ENCODE measurements at places on chromosomes 6 and 20. TPM values are rescaled to one million over a fixed set of nuclear protein-coding genes. Genes with fewer than 3 reads are reported as not detected.

- H3K27me3 ChIP-seq, result no peaks in the 10 kb centered on the region
- H3K4me3 ChIP-seq, result peak overlapping the region; percentile 14
- H3K36me3 ChIP-seq, result no peaks in the 10 kb centered on the region
- no peaks in the 10 kb centered on the region for H3K4me1 ChIP-seq
- no peak overlapping the region for H3K27ac ChIP-seq
Observed at GRCh38 chr6:76876922-76877553, 586.3 kb downstream of the HTR1B start.

DNA sequence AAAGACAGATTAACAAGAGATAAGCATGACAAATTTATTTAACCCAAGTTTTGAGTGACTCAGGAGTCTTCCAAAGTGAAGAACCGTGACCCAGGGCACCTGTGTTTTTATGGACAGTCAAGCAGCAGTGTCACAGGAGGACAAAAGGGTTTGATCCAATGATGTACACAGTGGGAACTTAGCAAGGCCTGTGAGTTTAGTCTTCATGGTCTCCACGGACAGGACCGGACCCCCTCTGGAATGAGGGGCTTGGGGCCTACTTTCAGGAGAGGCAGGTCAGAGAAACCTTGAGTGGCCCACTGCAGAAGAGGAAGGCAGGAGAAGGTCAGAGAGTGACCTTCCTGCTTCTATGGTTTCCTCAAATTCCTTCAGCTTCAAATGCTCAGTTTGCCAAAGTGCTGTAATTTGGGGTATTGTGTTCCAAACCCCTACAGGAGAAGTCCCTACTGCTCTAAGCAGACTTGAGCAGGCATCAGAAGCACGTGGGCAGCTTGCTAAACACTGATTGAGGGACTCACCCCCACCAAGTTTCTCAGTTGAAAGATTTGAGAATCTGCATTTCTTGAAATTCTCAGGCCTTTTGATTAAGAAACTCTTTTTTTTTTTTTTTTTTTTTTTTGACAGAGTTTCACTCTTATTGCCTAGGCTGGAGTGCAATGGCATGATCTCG is 26.4 kb upstream of the ZMYND8 start:
- no peaks in the 10 kb centered on the region for H3K27me3 ChIP-seq
- H3K27ac ChIP-seq, result no peak overlapping the region

GRCh38 chr20:23242104-23242503 is 108.5 kb upstream of the NXT1 start:
- no peaks in the 10 kb centered on the region for H3K27me3 ChIP-seq
- DNase-seq, result peak; percentile 26
- H3K36me3 ChIP-seq, result no peaks in the 10 kb centered on the region
- H3K4me3 ChIP-seq, result no peak overlapping the region
- peaks cover 7% of the 10 kb centered on the region for H3K4me1 ChIP-seq
- H3K27ac ChIP-seq, result no peak overlapping the region

- H3K27me3 ChIP-seq, result no peaks in the 10 kb centered on the region
- no peak for DNase-seq
- no peaks in the 10 kb centered on the region for H3K36me3 ChIP-seq
Observed at GRCh38 chr6:5112066-5112799, 27.1 kb downstream of the PPP1R3G start.

GRCh38 chr6:81761197-81761596 is 8.7 kb upstream of the TENT5A start:
- H3K4me1 ChIP-seq, result peaks cover 12% of the 10 kb centered on the region
- no peak overlapping the region for H3K27ac ChIP-seq
- no peak overlapping the region for H3K4me3 ChIP-seq
- no peaks in the 10 kb centered on the region for H3K36me3 ChIP-seq
- no peaks in the 10 kb centered on the region for H3K27me3 ChIP-seq
- DNase-seq, result no peak

DNA sequence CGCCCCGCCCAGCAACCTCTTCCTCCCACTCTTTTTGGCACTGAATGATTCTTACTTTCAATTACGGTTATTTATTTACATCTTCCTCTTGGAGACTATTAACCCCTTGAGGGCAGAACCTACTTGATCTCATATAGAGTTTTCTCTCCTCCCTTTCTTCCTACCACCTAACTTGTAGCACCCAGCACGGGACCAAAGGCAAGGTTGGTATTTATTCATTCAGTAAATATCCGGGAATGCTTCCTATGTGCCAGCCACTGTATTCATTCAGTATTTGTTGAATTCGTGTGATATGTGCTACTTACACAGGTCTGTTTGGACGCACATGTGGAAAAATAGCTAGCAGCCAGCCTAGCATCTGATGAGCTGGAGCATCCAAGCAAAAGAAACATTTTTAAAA is 1.3 kb upstream of the CNKSR3 start:
- H3K36me3 ChIP-seq, result no peaks in the 10 kb centered on the region
- no peaks in the 10 kb centered on the region for H3K27me3 ChIP-seq
- H3K4me1 ChIP-seq, result peaks cover 33% of the 10 kb centered on the region
- peak overlapping the region; percentile 67 for H3K4me3 ChIP-seq
- no peak for DNase-seq

GRCh38 chr6:43489277-43490072 is 12.1 kb downstream of the TJAP1 start:
- no peak overlapping the region for H3K4me3 ChIP-seq
- no peaks in the 10 kb centered on the region for H3K36me3 ChIP-seq
- H3K27ac ChIP-seq, result no peak overlapping the region
- DNase-seq, result no peak

GRCh38 chr6:150685860-150686259 is 86.2 kb downstream of the PLEKHG1 start:
- no peak overlapping the region for H3K4me3 ChIP-seq
- no peaks in the 10 kb centered on the region for H3K27me3 ChIP-seq
- no peaks in the 10 kb centered on the region for H3K36me3 ChIP-seq
- H3K4me1 ChIP-seq, result peaks cover 11% of the 10 kb centered on the region

GRCh38 chr6:16007146-16007545 is 121.7 kb upstream of the MYLIP start:
- no peak for DNase-seq
- no peak overlapping the region for H3K4me3 ChIP-seq
- no peaks in the 10 kb centered on the region for H3K27me3 ChIP-seq
- no peaks in the 10 kb centered on the region for H3K36me3 ChIP-seq
- H3K27ac ChIP-seq, result no peak overlapping the region
- H3K4me1 ChIP-seq, result peaks cover 9% of the 10 kb centered on the region

DNA sequence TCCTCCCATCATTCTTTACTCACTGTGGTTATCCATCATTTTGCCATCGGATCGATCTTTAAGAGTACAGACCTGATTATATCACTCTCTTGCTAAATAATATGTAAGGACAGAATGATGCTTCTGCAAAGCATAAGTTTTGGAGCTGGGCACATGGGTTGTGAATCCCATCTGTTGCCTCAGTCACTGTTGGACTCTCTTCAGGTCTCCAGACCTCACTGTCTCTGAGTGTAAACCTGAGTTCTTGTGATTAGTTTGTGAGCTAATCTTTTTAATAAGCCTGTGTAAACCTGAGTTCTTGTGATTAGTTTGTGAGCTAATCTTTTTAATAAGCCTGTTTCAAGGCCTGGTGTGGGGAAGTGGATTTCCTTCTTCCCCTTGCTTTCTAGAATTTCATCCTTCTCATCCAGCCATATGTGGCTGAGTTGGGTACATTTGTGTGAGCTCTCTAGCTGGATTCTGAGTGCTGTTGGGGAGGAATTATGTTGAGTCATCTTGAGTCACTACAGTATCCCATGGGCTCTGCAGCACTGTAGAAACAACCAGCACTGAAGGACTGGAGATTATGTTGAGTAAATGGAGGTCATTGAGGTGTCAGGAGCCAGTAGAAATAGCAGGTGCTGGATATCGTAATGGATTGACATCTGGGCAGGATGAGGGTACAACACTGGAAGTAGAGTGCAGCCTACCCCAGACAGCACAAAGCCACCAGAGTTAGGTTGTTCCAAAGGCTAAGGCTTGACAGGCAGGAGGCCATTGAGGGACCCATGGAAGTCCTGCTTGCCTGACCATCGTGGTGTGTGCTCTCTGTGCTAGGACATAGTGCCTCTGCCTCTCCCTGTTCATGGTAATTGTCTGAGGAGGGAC is 52.4 kb downstream of the SCAND1 start:
- H3K27me3 ChIP-seq, result no peaks in the 10 kb centered on the region
- H3K4me1 ChIP-seq, result no peaks in the 10 kb centered on the region
- H3K4me3 ChIP-seq, result no peak overlapping the region
- no peak overlapping the region for H3K27ac ChIP-seq
- H3K36me3 ChIP-seq, result peaks cover 26% of the 10 kb centered on the region
- DNase-seq, result no peak

GRCh38 chr20:52179331-52180179 is 12.0 kb downstream of the ZFP64 start:
- no peaks in the 10 kb centered on the region for H3K4me1 ChIP-seq
- H3K4me3 ChIP-seq, result no peak overlapping the region
- H3K27me3 ChIP-seq, result no peaks in the 10 kb centered on the region
- DNase-seq, result no peak
- no peak overlapping the region for H3K27ac ChIP-seq
- peaks cover 28% of the 10 kb centered on the region for H3K36me3 ChIP-seq

- no peak overlapping the region for H3K27ac ChIP-seq
- H3K4me3 ChIP-seq, result no peak overlapping the region
- no peaks in the 10 kb centered on the region for H3K36me3 ChIP-seq
- DNase-seq, result no peak
Observed at GRCh38 chr20:10022625-10023024, 12.2 kb upstream of the ANKEF1 start.

DNA sequence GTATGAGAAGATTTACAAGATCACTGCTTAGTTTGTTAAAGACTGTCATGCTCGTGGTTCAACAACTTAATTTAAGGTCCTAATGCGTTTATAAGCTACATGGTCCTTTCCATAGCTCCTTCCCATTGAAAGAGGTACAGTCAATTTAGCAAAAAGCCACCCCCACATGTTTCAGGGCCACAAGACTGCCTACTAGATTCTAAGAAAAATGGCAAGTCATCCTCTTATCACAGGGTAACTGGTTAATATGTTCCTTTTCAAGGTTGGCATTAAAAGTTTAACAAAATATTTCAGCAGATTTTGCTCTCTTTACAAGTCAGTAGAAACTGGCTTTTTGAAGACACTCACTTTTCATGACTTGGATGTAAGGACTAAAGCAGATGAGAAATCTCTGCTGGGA is 15.7 kb downstream of the GSTA3 start:
- no peaks in the 10 kb centered on the region for H3K27me3 ChIP-seq
- DNase-seq, result no peak
- no peaks in the 10 kb centered on the region for H3K4me1 ChIP-seq

DNA sequence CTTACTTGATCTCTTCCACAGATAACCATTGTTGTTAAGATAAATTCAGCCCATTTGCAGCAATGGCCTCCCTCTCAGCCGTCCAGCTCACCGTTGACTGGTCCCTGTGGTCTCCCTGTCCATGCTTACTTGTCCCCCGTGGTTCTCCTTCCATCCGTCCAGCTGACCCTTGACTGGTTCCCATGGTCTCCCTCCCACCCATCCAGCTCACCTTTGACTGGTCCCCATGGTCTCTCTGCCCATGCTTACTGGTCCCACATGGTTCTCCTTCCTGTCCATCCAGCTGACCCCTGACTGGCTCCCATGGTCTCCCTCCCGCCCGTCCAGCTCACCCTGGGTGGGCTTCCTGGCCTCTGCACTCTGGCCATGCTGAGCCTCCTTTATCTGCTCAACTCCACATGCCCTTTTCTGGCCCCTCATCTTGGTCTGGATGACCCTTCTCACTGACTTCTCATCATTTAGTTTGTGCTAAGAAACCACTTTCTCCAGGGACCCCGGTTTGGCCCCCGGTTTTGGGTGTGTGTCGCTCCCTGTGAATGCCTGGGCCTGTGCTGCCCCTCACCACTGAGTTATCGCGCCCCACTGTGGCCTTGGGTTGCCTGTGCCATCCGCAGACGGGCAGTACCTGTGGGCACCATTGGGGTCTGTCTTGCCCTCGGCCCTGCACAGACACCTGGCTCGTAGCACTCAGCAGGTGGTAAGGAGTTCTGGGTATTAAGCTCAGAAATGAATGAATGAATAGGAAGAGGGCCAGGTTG is 146.4 kb downstream of the ERMARD start:
- no peak overlapping the region for H3K4me3 ChIP-seq
- H3K27ac ChIP-seq, result no peak overlapping the region
- no peaks in the 10 kb centered on the region for H3K27me3 ChIP-seq
- DNase-seq, result no peak
- no peaks in the 10 kb centered on the region for H3K36me3 ChIP-seq
- no peaks in the 10 kb centered on the region for H3K4me1 ChIP-seq

- DNase-seq, result no peak
- no peak overlapping the region for H3K4me3 ChIP-seq
- H3K27me3 ChIP-seq, result no peaks in the 10 kb centered on the region
Observed at GRCh38 chr6:43610431-43610830, 18.6 kb downstream of the GTPBP2 start.

DNA sequence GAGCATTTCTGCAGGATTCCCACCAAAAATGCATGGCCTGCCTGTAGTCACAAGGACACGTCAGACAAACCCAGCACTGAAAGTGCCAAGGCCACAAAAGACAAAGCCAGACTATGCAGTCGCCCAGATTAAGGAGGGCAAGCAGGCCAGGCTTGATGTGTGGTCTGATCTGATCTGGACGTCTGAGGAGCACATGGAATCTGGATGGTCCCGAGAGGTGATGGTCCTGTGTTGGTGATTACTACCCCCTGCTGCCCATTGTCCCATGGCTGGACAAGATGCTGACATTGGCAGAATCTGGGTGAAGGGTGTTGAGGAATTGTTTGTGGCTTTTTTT is 17.1 kb downstream of the NPEPL1 start:
- H3K27ac ChIP-seq, result no peak overlapping the region
- no peaks in the 10 kb centered on the region for H3K4me1 ChIP-seq
- no peak overlapping the region for H3K4me3 ChIP-seq
- no peaks in the 10 kb centered on the region for H3K27me3 ChIP-seq

- H3K4me1 ChIP-seq, result peaks cover 6% of the 10 kb centered on the region
- no peak for DNase-seq
- no peak overlapping the region for H3K4me3 ChIP-seq
- no peak overlapping the region for H3K27ac ChIP-seq
- peaks cover 7% of the 10 kb centered on the region for H3K27me3 ChIP-seq
Observed at GRCh38 chr6:167496707-167497106, 171.8 kb downstream of the TTLL2 start.

DNA sequence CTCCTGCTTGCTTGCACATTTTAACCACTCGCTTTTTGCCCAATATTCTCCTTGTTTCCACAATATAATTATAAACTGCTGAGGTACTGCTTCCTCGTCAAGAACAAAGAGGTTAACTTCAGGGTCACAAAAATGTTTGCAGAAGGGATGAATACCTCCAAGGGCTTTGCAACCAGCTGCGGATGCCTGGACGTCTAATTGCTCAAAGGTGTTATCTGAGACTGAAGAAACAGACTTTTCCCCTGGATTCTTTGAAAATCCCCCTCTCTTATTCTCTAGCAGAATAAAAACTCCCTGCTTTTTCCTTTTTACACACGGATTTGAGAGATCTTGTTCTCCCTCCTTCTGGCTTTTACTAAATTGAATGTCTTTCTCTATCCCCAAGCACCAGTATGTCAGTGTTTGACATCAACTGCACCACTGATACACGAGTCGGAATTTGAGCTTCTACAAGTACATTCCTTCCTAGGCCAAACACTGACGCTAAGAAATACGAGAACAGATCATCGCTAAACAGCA is 336 bp upstream of the SMPDL3A start:
- no peaks in the 10 kb centered on the region for H3K36me3 ChIP-seq
- peak overlapping the region; percentile 77 for H3K4me3 ChIP-seq
- no peaks in the 10 kb centered on the region for H3K27me3 ChIP-seq

- no peak for DNase-seq
- no peak overlapping the region for H3K27ac ChIP-seq
- H3K36me3 ChIP-seq, result peaks cover 38% of the 10 kb centered on the region
- H3K4me1 ChIP-seq, result no peaks in the 10 kb centered on the region
- no peak overlapping the region for H3K4me3 ChIP-seq
Observed at GRCh38 chr6:36075656-36076055, 48.0 kb downstream of the MAPK14 start.

Gene COL12A1
- 41.5 TPM for total RNA-seq

Gene TEAD3
- total RNA-seq, result 39.0 TPM

Gene SRC
- total RNA-seq, result 18.8 TPM

Gene OOEP
- total RNA-seq, result 0.87 TPM

Gene RAET1E
- 46.8 TPM for total RNA-seq

Gene WFDC11
- not detected for total RNA-seq

Gene EEF1A2
- 12.0 TPM for total RNA-seq
